ENCODE measurements at places on chromosomes 5 and 9.

DNA sequence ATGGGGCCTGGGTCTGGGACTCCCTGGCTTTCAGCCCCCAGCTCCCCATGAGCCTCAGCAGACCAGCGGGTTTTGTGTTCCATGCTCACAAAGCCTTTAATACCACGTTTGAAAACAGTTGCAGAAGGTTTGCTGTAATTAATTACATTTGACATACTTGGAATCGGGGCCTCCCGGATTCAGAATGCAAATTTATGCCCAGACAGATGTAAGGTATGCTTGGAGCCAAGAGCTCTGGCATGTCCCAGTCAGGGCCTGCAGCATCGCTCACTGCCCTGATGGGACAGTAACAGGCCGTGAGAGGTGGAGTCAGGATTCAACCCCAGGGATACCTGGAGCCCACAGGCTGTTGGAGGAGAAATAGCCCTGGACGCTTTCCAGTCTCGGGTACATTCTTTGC lies 12.2 kb downstream of the ZNF618 start:
- DNase-seq: peak; percentile 24

DNA sequence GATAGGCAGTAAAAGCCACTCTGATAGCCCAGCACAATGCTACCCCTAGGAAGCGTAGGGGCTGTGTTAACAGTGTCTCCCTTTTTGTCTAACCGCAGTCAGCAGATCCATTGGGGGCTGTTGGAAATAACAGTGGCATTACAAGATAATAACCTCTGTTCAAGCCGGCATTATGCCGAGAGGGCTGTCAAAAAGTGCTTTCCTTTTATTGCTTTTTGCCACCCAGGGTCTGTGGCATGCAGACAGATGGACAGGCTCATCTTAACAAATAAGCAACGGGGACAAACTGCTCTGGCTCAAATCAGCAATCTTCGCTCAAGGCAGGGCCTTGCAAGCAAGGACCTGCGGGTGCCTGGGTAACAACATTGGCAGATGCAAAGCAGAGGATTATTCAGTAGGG lies 123.3 kb downstream of the TLR4 start:
- no peak for DNase-seq

DNA sequence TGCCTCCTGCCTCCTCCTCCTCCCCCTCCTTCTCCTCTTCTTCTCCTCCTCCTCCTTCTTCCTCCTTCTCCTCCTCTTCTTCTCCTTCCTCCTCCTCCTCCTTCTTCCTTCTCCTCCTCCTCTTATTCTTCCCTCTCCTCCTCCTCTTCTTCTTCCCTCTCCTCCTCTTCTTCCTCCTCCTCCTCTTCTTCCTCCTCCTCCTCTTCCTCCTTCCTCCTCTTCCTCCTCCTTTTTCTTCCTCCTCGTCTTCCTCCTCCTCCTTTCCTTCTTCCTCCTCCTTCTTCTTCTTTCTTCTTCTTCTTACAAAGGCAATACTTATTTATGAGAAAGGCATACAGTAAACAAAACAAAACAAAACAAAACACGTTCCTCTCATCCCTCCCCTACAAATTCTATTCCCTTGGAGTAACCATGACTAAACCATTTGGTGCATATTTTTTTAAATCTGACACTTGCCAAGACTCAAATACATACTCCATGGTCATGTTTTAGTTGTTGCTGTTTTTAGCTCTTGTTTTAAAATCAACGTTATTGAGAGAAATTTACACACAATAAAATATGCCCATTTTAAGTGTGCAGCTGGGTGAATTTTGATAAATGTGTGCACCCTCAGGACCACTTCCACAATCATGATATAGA lies 135.6 kb downstream of the FOXD1 start:
- DNase-seq: no peak

DNA sequence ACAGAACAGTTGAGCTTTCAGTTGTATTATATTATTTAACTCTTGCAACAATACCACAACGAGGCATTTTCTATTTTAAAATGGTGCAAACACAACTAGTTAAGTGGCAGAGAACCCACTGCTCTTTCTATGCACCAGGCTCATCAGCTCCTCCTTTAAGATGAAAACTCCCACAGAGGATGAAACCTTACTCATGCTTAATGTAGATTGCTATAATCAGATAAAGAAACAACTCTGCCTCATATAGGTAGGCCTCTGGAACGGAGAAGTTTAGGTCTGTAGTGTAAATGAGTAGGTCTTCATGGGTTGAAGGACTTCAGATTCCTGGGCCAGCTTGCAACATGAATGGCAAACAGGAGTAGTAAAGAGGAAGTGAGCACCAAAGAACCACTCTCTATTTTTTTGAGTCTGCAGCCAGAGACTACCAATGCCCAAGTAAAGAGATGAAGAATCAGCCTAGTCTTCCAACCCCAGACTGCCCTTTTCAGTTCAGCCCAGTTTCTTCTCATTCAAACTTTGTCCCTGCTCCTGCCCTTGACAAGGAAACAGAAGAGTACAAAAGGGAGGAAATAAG lies 33.9 kb downstream of the HACD4 start:
- DNase-seq: no peak

DNA sequence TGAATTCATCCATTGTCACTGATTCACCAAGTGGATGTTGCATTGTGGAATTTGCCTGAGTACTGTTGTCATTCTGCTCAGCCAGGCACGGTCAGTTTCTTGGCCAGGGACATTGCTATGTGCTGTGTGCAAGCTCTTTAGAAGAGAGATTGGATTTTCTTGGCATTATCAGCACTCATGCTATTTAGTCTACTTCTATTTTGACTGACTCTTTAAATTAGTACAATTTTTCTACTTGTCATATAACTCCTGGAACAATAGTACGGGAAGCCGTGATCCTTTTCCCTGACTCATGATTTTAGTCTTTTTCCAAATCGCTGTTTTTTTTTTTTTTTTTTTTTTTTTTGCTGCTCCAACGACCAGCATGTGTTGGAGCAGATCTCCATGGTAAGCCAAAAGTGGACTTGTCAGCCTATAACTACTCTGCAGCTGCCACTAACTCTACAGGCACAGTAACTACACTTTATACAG lies 129.7 kb downstream of the CDC42SE2 start:
- no peak for DNase-seq

DNA sequence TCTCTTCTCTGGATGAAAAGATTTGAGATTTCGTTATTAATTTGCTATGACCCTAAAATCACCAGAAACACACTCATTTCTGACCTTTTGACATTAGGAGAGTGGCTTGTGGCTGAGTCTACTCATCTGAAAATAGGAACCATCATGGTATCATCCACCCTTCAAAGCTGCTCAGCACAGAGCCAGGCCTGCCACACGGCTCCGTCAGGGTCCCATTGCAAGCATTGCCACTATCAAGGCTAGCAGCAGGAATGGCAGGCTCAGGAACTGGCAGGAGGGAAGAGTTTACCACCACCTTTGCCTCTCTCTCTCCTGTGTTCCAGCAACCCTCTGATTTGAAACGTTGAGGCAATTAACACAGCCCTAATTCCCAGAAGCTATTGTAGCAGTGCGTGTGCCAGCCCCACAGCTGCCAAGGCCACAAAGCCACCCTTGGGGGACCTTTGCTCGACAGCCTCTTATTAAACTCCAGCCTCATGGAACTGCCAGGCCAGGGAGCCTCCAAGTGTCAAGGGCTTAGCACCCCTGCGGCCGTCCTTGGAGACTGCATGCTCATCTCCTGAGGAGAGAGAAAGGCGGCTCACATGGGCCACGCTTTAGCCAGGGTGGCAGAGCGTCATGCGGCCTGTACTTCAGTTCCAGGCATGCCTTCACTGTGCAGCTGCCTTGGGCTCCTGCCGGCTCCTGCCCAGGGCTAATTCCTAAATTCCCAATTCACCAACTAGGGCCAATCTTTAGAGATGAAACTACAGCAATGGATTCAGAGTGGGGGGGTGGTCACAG lies 145.9 kb downstream of the ROR2 start:
- DNase-seq: no peak

- no peak for DNase-seq
These were observed 411.5 kb downstream of the GADD45G start for GRCh38 chr9:90016272-90016671.

GRCh38 chr5:17634160-17634559 lies at the start of gene TAF11L14:
TAF11L14 (plus strand) TSS chr5:17634460.
- DNase-seq: no peak

DNA sequence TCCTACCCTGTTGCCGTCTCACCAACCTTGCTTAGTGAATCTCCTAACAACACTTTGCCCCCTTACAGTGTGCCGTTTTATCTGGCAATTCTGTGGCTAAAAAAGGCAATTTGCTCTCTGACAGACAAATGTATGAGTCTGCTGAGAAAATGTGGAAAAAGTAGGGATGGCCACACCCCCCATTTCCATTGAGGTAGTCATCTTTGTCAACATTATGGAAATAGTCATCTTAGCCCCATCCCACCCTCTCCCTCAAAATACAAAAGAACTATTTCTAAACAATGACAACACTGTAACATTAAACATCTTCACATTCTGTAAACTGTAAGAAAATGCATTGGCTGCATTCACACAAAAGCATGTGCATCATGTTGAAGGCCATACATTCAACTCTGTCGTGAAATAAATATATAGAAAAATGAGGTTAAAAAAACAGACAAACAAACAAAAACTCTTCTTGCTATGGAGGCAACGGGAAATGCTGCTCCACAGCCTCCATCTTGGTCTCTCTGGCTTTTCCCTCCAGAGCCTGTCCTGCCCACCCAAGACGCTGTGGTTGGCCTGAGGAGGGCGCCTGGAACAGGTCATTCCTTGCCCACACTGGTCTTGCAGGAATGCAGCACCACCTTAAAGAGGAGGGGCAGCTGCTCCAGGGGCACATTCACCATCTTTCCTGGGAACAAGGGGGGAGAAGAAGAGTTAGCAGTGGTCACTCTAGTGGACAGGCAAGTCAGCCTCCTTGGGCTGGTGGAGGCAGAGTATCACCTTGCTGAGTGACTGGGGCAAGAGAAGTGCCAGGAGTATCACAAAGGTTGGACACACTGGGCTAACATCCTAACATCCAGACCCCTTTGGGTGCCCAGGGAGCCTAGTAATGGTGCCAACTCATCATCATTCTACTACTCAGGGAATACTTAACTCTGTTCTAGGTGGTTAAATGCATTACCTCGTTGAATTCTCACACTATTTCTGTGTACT lies 15.2 kb upstream of the NR5A1 start:
- DNase-seq: no peak

GRCh38 chr9:110130211-110130610 lies 77.7 kb downstream of the C9orf152 start:
- DNase-seq: no peak

GRCh38 chr9:115204904-115205453 lies 87.0 kb upstream of the TNC start:
- DNase-seq: peak; percentile 42

DNA sequence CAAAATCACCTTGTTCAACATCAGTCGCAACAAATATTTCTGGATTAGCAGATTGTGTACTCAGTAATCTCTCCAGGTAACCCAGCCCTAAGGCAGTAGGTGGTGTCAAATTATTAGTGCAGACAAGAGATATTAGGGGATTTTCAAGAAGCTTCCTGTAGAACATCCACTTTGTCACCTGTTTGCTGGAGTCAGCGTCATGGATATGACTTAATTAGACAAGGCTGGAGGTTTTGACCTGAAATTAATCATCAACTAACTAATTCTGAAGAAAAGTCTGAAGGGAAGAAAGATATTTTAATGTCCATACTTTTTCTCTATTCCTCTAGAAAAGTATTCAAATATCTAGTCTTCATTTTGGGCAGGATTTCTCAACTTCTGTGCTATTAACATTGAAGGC lies 91.4 kb upstream of the CCDC112 start:
- DNase-seq: no peak

GRCh38 chr9:2473681-2474080 lies 147.9 kb upstream of the VLDLR start:
- DNase-seq: no peak

DNA sequence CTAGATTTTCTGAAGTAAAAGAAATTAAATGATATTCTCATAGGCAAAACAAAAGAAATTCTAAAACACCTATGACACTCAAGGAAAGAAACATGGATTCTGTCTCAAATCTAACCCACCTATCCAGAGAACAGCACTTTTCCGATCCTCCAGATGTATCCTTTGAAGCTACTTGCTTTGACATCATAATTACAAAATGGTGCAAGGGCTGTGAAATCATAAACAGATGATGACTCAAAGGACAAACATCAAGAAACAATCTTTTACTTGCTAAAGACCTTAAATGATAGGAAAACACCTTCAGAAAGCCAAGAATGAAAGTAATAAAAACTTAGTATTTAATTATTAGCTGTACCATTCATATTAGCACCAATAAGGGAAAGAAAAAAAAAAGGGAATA lies 202.6 kb downstream of the DENND1A start:
- no peak for DNase-seq

Data from GM03348 (cell line).